ENCODE measurements at places on chromosomes 5 and 9. TPM values are rescaled to one million over a fixed set of nuclear protein-coding genes. Genes with fewer than 3 reads are reported as not detected.

Gene MCIDAS
- 0.12 TPM for total RNA-seq

Gene SETX
- 49.9 TPM for total RNA-seq

Gene WHRN
- 8.9 TPM for total RNA-seq

Gene FABP6
- total RNA-seq, result 1.7 TPM

Gene SLC6A3
- 0.85 TPM for total RNA-seq

Gene ARHGEF37
- 0.12 TPM for total RNA-seq

Gene PCDHGA6
- total RNA-seq, result 4.8 TPM

Gene PCDHA12
- total RNA-seq, result 17.7 TPM

Gene PCDHAC1
- total RNA-seq, result 9.9 TPM

Gene CCDC171
- total RNA-seq, result 4.4 TPM

Gene SLCO6A1
- not detected for total RNA-seq

Gene ZNF883
- total RNA-seq, result 44.4 TPM

Gene DRD1
- total RNA-seq, result not detected

Gene HTR1A
- total RNA-seq, result 4.7 TPM

Gene CTXN3
- not detected for total RNA-seq

Gene TEX53
- total RNA-seq, result not detected

Gene TRIM7
- 0.66 TPM for total RNA-seq

Gene LCN9
- total RNA-seq, result not detected

Gene SPARC
- total RNA-seq, result 218 TPM

Gene UGT3A2
- total RNA-seq, result 27.0 TPM

Gene NR2F1
- total RNA-seq, result not detected

Gene FOXD4L3
- not detected for total RNA-seq

Gene ACSL6
- 3.6 TPM for total RNA-seq

Gene STING1
- not detected for total RNA-seq

Gene LEAP2
- total RNA-seq, result 1.8 TPM

Gene FGFR4
- total RNA-seq, result 145 TPM

Gene TMEM215
- total RNA-seq, result 1.2 TPM

Gene ENC1
- total RNA-seq, result 16.3 TPM

Gene SLC34A3
- not detected for total RNA-seq

Gene EGFL7
- total RNA-seq, result 56.1 TPM

Gene IFNA21
- total RNA-seq, result not detected

Gene BTNL9
- 3.4 TPM for total RNA-seq

Gene NHP2
- 455 TPM for total RNA-seq

Gene MSX2
- 0.17 TPM for total RNA-seq
